ENCODE measurements at places on chromosomes 16 and 17.

GRCh38 chr17:39305978-39306377 lies 80.2 kb upstream of the STAC2 start:
- no peak for DNase-seq

- no peak for DNase-seq
Measured at GRCh38 chr17:64036198-64036922, 15.9 kb upstream of the ICAM2 start.

DNA sequence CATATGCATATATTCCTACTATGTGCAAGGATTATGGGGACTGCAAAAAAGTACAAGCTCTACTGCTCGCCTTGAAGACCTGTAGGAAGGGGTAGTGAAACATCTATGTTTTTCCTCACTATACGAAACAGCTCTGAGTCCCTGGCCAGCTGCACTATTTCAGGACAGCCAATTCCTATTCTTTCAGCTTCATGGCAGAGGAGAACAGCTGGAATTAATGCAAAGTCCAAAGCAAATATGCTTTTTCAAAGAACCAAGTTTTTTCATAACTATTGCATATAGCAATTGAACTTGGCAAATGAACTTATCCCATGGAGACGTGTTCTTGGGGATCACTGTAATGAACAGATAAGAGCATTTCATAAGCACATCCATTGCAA lies 122.3 kb downstream of the SPACA3 start:
- no peak for DNase-seq

GRCh38 chr16:87556941-87557459 lies 45.3 kb upstream of the JPH3 start:
- DNase-seq, result no peak

- no peak for DNase-seq
Measured at GRCh38 chr16:90083139-90083538, 6.0 kb upstream of the PRDM7 start.

DNA sequence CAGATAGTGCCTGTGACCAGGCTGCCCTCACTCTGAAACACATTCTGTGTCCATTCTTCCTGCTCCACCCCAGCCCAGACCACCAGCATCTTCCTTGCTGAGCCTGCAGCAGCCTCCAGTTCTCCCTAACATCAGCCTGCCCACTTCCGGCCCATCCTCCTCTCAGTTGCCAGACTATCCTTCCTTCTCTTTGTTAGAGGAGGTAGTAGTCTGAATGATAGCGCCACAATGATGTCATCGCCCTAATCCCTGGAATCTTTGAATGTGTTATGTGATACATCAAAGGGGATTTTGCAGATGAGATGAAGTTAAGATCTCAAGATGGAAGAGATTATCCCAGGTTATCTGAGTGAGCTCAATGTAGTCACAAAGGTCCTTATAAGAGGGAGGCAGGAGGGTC lies 3.2 kb upstream of the ZDHHC1 start:
- no peak for DNase-seq

DNA sequence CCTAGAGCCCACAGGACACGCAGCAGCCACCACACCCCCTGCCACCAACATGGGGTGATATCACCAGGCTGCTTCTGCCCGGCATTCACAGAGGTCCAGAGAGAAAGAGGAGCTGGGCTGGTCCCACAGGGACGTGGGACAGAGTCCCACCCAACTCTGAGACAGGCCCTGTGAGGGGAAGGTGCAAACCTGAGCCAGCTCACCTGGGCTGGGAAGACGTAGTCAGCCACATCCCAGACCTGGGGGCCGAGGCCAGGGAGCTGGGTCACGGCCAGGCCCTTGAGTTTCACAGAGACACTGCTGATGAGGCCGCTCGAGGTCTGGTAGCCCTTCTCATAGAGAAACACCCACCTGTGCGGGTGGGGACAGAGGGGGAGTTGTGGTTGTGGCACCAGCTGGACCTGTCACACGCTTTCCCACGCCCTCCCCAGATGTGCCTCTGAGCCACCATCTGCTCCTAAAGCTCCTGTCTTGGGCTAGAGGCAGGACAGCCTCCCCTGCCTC lies 11.2 kb downstream of the P2RX1 start:
- no peak for DNase-seq

GRCh38 chr17:27939474-27940465 lies 46.6 kb upstream of the LYRM9 start:
- DNase-seq, result no peak

Measured in gastrocnemius medialis (tissue), 4 donors.